NCI-H187 treated with DMSO at 0.1 percent for 48 hours (cell line): ENCODE measurements at places on chromosomes 1 and 21.

DNA sequence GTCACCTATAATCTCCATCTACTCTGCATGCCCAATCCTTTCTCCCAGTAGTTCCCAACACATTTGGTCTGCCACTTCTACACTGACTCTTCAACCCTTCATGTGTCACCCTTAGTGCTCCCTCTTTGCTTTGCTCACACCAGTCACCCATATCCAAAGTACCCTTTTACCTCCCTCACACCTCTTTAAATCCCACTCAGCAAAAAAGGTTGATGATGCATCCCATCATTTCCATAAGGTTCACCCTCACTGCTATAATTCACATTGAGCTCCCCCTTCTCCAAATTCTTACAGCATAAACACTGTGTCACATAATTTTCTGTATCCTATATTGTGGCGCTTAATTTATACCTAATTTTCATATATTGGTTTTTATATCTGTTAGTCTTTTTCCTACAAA is 83.8 kb upstream of the ATP1B1 start:
- no peak for DNase-seq

DNA sequence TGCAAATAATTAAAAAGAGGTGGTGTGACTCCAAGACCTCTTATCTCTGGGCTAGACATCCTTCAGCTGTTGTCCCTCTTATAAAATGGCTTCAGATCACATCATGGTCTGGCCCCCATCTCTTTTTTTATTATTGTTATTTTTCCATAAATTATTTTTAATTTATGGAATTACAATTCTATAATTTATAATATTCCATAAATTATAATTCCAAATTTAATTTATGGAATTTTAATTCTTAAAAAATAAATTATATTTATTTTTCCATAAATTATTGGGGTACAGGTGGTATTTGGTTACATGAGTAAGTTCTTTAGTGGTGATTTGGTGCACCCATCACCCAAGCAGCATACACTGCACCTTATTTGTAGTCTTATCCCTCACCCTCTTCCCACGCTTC is 65.9 kb upstream of the GJA5 start:
- no peak for DNase-seq

DNA sequence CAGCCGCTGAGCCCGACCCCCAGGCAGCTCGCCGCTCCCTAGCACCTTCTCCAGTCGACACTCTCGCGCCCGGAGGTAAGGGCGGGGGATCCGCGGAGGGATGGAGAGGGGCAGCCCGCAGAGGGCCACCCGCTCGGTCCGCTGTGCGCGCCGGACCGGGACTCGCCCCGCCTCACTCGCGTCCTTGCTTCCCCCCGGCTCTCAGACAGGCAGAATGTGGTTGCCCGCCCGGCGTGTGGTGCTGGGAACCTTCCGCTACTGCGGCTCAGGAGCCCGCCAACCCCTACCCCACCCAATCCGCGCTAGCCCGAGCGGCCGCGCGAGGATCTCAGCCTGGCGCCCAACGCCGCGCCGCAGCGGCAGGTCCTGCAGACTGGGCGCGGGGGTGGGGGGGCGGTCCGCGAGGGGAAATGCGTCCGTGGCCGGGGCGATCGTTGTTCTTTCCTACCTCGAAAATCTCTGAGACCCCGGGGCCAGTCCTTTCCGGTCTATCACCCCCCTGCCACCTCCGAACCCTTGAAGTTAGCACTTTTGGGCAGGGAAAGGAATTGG is 404 bp downstream of the LRRC8C start:
- DNase-seq: no peak

GRCh38 chr1:150009604-150010392 is 728 bp downstream of the OTUD7B start:
- no peak for DNase-seq

GRCh38 chr1:84117868-84118267 is 26.2 kb upstream of the PRKACB start:
- DNase-seq: no peak

DNA sequence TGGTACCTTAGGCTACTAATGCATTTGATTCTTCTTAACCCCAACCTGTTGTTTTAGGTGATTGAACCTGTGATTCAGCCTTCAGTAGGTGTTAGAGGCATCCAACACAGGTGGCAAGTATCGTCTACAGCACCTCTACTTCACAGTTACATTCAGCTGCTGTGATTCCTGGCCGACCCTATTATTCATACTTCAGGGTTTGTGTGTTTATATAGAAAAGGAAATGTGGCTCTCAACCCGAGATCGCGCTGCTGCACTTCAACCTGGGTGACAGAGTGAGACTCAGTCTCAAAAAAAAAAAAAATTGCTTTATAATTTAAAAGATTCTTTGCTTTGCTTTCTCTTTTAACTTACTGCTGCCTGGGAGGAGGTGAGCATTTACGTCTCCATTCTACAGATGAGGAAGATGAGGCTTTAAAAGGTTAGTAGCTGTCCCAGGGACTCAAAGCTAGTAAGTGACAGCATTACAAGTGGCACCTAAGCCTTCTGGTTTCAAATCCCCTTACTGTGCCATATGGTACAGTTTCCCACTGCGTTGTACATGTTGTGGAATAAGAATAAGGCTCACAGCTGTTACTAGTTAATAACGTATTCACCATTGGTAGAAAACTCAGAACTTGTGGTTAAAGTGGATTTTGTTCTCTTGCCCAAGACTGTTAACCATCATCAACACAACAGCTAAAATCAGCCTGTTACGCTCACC is 9.9 kb upstream of the GPR25 start:
- no peak for DNase-seq
